AG08396 (cell line): ENCODE measurements at places on chromosomes 13 and 19.

DNA sequence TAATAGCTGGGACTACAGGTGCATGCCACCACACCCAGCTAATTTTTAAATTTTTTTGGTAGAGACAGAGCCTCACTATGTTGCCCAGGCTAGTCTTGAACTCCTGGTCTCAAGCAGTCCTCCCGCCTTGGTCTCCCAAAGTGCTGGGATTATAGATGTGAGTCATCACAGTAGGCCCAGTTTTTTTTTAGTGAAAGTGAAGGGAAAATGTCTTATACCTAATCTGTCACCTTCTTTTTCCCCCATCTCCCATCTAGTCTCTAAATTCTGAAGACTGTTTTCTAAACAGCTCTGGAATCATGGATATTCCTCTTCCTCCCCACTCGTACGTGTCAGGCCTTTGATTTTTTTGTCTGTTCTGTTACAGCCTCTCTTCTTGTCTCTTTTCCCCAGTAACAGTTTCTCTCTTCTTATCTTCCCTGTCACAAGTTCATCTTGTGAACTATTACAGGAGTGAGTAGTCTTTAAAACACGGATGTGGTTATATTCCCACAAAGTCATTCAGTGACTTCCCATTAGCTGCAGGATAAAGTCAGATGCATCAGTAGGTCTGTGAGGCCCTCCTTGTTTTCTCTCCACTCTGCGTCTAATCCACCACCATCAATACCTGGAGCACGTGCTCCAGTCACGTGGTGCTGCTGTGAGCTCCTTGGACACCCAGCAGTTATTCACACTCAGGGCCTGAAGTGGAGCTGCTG is 2.9 kb downstream of the CDC16 start:
- DNase-seq = no peak

DNA sequence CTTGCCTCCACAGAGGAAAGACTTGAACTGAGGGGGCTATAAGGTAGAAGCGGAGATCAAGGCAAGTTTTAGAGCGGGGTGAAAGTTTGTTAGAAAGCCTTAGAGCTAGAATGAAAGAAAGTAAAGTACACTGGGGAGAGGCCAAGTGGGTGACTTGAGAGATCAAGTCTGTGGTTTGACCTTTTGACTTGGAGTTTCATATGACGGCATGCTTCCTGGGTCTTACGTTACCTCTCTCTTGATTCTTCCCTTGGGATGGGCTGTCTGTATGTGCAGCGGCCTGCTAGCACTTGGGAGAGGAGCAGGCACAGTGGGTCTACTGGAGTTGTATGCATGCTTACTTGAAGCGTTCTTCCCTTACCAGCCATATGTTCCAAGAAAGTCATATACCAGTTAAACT is 1768.5 kb downstream of the PCDH9 start:
- DNase-seq = no peak

DNA sequence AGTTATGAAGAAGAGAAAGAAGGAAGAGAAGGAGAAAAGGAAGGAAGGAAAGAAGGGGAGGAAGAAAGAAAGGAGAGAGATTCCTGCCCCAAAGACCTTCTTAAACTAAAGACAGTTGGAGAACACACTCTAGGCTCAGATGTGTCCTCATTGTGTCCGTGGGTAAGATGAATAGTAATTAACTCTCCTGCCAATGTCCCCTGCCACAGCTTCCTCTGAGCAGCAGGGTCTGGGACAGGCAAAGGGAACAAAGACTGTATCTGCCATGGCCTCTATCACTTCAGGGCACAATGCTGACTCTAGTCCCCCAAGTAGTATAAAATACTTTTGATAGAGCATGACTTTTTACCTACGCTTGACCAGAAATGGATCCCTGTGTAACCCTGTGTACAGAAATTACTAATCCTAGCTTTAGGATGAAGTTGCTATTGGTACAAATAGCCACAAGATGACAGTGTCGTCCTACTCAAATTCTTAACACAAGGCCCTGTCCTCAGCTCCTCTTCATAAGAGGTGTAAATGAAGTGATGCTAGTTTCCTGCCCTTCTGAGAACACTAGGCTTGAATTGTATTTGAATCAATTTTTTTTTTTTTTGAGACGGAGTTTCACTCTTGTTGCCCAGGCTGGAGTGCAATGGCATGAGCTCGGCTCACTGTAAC is 186.2 kb upstream of the GPR12 start:
- DNase-seq = peak; percentile 62

DNA sequence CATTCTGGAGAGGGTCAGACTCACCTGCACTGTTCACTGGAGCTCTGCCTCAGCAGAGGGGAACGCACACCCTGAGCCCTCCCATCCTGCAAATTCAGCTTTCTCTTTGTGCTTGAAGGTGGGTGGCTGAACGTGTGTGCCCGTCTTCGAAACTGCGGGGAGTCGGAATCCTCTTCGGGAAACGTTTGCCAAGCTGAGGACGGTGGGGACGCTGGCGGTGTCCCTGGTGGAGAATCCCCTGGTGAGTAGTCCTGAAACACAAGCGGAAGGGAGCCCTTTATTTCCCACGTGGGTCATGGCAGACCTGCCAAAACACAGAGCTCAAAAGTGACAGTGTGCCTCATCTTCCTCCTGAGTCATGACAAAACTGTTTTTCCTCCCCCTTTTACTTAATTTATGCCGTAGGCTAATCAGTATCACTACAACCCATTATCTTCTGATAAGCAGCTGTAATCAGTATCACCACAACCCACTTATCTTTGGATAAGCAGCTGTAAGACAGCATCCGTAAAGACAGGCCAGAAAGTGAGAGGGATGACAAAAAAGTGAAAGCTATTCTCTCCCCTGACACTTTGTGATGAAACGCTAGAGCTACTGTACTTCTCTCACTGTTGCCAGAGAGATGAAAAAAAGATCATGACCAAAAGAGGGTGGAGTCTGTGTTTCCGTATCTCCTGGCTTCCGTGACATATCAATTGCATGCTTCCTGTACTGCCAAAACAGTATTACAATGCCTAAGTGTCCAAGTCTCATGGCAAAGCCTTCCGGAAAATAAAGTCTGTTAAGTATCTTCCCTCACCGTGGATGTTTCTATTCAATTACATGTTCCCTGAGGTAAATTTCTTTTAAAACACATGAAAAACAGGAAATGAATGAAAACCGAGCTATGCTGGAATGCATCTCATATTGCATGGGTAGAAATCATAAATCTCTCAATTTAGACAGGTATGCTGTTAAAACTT is 155.5 kb downstream of the TBC1D4 start:
- DNase-seq = no peak

DNA sequence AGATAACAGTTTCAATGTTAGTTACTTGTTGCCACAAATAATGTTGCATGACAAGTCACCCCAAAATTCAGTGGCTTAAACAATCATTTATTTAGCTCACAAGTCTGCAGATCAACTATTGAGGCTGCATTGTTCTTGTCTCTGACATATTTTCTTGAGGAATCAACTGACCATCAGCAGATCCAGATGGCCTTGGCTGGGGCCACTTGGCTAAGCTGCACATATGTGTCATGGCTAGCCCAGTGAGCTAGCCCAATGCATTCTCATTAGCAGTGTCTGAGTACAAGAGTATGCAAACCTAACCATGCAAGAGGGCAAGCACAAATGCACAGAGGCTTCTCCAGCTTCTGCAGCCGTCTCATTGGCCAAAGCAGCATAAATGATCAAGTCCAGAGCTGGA is 180.4 kb downstream of the DNAJC15 start:
- no peak for DNase-seq

DNA sequence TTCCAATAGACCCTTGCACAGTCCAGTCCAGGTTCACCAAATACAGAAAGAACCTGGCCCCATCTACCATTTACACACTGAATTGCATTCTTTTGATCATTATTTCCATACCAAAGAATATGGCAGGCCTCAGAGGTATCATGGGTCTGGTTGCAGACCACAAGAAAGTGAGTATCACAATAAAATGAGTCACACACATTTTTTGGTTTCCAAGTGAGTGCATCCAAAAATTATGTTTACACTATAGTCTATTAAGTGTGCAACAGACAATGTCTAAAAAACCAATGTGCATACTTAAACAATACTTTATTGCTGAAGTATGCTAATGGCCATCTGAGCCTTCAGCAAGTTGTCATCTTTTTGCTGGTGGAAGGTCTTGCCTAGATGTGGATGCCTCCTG is 105.3 kb downstream of the SPACA7 start:
- DNase-seq = no peak

DNA sequence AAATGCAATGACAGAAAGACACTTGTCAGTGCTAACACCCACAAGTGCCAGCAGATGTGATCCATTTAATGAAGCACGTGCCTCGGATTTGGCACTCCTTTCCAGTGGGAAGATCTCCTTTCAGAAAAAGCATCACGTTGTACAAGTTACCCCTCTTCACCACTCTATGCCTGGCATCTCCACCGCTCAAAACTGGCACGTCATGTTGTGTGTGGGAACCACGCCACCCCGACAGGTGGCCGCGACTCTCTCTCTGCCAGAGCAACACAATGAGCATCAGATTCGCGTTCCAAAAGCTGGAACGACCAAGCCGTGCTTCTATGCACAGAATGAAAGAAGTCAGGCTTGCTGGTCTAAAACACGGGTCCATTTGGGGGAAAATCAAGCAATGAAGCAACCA is 24.3 kb downstream of the TMTC4 start:
- no peak for DNase-seq

GRCh38 chr13:113080361-113080831 is 25.2 kb upstream of the F7 start:
- no peak for DNase-seq

- no peak for DNase-seq
Measured at GRCh38 chr19:10805065-10805757, 30.8 kb downstream of the TMED1 start.

DNA sequence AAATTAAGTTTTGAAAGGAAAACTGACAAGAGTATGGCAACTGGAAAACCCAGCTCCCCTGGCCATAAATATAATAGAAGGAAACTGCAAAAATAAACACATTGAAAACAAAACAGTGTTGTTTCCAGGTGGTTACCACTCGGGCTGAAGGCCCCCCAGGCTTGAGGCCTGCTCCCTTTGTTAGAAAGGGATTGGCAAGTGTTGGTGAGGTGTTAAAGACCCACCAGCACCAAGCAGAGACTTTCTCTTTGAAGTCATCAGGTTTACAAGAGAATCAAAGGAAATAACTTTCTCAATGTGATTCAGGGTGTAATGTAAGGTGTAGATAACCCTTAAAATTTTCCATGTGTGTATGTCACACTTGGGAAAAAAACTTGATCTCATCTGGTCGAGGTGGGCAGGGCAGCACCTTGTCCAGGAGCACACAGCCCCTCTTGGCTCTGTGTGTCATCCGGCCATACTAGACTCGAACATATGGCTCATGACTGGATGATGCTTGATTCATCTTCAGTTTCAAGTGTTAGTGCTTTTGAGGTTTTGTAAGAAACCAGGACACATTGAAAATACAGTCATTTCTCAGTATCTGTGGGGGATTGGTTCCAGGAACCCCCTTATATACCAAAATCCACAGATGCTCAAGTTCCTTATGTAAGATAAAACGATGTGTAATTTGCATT is 7.8 kb downstream of the ACTN4 start:
- no peak for DNase-seq

DNA sequence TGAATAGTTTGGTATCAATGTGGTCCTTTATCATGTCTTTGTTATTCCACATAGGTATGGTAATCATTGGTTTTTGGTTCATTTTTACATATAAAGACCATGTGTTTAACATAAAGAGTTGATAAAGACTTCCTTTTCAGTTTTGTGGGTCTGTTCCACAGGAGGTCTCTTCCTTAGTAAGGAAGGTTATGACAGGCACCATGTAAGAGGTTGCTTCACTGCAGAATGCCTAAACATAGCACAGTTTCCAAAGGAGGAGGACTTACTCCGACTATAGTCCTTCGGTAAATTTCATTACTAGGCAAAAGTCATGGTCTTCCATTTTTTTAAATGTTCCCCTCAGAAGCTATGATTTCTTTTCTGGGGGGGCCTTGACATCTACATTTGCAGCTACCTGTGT is 27.1 kb upstream of the PCDH17 start:
- DNase-seq = no peak

GRCh38 chr13:91776611-91777193 is 378.3 kb downstream of the GPC5 start:
- DNase-seq = no peak

DNA sequence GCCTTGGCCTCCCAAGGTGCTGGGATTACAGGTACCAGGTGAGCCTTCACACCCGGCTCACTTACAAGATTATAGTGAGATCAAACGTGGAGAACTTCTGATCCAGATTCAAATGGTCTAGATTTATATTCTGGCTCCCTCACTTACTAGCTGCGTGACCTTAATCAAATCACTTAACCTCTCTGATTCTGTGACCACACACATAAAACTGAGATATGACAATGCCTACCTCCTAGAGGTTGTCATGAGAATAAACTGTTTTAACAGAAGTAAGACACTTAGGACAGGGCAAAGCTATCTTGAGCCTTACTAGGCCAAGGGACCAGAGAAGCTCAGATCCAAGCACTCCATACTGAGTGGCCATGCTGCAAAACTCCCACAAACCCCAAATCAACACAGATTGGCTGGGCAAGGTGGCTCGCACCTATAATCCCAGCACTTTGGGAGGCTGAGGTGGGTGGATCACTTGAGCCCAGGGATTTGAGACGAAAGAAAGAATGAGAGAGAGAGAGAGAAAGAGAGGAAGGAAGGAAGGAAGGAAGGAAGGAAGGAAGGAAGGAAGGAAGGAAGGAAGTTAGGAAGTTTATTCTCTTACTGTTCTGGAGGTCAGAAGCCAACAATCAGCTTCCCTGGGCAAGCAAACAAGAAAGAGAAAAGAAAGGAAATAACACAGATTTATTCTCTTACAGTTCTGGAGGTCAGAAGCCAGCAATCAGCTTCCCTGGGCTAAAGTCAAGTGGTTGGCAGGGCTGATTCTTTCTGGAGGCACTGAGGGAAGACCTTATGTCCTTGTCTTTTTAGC is 46.1 kb upstream of the MAP3K10 start:
- no peak for DNase-seq

GRCh38 chr13:97194479-97194878 is 27.7 kb upstream of the MBNL2 start:
- peak; percentile 20 for DNase-seq

DNA sequence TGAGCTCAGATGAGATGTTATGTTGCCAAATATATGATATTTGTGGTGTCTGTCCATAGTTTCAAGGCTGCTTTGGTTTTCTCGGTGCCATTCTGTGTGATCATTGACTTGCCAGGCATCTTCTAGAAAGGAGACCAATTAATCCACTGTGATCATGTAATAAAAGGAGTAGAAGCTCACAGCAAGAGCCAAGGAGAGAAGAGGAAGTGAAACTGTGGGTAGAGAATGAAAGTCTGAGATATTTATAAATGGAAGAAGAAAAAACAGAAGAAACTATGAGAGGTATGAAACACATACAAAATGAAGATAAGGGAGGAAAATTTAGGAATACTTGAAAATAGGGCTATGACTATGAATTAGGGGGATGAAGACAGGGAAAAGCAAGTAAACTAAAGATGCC is 11.1 kb upstream of the ZNF613 start:
- DNase-seq = no peak

DNA sequence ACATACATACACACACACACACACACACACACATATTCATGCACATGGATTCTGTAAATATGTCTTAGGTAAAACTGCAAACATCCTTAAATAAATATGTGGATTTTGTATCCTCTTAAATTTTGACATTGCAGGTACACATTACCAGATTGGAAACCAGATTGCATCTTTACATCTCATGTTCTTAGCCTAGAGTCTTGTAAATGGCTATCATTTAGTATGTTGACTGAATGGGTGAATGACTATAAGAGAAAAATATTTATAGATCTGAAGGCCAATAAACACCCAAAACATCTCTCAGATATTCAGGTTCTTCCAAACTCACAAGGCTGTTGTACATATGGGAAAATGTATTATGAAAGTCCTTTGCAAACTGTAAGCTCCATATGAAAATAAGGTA is 104.3 kb downstream of the STARD13 start:
- DNase-seq = no peak

GRCh38 chr19:13066226-13066625 is 36.4 kb downstream of the LYL1 start:
- DNase-seq = no peak
